ENCODE measurements at places on chromosomes 5 and 9.

DNA sequence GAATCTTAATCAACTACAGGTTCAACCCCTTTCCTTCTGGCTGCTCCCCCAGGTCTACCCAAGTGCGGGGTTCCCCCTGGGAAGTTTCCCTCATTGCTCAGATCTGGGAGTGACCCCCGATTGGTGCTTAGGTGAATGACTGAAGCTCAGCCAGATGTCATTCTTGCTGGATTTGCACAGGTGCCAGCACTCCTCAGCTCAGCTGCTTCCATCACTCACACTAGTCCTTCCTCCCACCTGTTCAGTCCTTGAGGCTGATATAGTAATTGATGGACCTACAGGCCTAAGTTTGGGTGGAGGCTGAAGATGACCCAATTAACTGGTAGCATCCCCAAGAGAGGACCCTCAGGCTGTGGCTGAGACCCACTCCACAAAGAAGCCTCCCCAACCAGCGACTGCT, 32.9 kb downstream of the PRLR start:
- DNase-seq = no peak

GRCh38 chr5:158854260-158854783, 245.4 kb downstream of the EBF1 start:
- no peak for DNase-seq

DNA sequence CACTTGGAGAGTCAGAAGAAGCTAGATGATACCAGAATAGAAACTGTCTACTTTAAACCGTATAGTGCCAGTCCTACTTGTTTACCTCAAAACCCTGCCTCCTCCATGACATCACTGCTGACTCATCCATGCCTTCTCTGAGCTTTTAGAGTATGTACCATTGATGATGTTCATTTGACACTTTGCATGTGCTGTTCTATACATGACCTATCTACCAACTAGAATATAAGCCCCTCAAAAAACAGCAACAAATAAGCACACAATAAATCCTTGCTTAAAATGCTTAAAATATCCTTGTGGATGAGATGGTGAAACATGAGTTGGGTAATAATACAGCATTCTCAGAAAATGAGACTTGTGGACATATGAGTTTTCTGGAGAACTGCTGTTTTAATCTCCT, 2.6 kb downstream of the CTNNAL1 start:
- DNase-seq = peak; percentile 61

DNA sequence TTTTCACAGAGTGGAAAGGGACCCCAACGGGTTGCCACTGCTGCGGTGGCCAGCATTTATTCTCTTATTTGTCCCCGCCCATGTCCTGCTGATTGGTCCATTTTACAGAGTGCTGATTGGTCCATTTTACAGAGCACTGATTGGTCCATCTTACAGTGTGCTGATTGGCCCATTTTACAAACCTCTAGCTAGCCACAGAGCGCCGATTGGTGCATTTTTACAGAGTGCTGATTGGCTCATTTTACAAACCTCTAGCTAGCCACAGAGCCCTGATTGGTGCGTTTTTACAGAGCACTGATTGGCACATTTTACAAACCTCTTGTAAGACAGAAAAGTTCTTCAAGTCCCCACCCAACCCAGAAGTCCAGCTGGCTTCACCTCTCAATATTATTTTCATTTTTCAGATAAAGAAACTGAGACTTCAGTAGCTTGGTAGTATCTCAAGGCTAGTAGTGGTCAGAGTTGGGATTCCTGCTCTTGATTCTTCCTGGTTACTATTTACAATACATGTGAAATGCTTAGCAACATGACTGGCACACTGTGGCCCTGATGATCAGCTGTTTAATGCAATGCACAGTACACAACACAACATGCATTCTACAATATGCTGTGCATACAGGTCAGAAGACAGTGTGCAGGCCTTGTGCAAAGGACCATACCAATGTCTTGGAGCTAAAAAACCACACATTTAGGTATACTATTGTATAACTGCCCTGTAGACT, 63.6 kb upstream of the BOD1 start:
- no peak for DNase-seq

DNA sequence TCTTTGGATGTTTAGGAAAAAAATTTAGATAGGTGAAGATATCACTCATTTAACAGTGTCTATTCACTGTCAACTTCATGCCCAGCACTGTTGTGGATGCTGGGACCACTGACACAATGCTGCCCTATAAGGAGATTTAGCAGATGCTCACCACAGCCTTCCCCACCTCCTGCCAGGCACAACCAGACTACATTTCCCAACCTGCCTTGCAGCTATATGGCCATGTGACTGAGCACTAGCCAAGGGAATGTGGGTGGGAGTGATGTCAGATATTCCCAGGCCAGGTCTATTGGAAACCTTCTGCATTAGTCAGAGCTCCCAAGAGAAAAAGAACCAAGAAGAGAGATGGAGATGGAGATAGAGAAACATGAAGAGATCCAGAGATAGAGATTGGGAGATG, 302.6 kb upstream of the TAS2R1 start:
- no peak for DNase-seq

- no peak for DNase-seq
Observed at GRCh38 chr9:69324549-69325401, at the start of gene ENTREP1. ENTREP1 (plus strand) TSS chr9:69325215; CDS start chr9:69325310, 95 bp downstream.

DNA sequence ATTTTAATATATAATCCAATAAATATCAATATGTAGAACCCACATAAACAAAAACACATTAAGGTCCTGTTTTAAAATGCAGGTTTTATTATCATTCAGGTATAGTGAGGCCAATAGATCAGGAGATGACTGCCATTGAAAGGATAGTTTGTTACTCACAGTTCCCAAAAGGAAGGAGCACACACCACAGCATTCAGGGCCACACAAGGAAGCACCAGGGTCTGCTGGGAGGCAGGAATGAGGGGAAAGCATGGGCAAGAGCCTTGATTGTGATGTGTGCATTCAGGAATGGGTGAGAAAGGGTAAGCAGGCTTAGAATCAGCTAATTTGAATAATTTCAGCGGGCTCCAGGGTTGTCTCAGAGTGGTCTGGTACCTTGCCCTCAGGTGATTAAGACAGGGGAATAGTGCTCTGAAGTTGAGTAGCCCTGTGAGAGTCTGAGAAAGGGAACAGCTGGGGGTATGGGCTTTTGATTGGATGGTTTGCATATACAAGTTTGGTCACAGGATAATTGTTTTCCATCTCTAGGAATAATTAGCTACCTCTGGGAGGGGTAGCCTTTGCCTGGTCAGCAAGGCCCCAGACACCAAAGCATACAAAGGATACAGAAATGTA, 19.8 kb upstream of the OTULIN start:
- no peak for DNase-seq

- DNase-seq = peak; percentile 15
Observed at GRCh38 chr5:127564002-127564769, 46.7 kb downstream of the PRRC1 start.

DNA sequence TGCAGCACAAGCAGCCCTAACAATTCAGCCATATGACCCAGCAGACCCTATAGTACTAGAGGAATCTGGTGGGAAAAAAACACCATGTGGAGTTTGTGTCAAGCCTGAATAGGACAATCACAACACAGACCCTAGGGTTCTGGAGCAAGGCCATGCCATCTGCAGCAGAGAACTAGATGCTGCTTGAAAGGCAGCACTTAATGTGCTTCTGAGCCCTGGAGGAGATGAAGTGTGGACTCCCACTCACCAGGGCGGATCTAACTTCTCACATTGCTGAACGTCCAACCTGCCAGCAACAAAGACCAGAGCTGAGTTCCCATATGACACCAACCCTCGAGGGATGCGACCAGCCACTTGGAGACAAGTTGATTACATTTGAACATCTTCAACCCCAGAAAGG, 43.2 kb downstream of the GABBR2 start:
- DNase-seq = no peak

DNA sequence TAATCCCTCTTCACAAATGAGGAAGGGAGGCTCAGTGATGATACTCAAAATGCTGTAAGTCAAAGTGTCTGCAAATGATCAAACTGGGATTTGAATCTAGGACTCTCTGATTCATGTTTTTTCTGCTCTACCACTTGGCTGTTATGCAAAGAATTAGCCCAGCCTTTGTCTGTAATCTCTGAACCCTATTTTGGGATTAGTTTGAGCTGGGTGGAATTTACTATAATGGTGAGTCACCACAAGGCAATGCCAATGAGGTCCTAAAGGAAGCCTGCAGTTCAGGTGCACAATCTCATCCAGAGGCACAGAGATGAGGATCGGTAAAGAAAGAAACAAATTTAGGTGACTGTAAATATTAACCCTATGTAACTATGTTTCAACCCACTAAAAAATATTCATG, 29.2 kb downstream of the RFK start:
- DNase-seq = no peak
